SW 1271 (cell line): ENCODE measurements at places on chromosomes 3 and 15.

- no peak for DNase-seq
These were observed 110.0 kb downstream of the RAB11A start for GRCh38 chr15:65979316-65979715.

GRCh38 chr3:190432216-190432615 lies 17.5 kb downstream of the TMEM207 start:
- no peak for DNase-seq

DNA sequence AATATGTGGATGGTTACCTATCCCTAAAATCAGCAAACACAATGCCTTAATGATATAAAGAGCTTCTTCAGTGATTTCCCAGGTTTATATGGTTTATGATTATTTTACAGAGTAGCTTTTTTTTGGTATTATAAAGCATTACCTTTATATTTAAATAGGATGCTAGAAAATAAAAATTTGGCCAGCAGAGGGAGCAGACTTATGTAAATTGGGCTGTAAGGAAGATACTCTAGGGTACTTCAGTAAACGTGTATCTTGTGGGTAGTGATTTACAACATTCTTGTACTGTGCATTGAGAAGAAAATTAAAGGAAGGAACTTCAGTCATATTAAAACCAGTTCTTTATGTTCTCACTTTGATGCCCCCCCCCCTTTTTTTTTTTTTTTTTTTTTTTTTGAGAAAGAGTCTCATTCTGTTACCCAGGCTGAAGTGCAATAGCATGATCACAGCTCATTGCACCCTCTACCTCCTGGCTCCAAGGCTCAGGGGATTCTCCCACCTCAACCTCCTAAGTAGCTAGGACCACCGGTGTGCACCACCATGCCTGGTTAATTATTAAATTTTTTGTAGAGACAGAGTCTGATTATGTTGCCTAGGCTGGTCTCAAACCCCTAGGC lies 167.9 kb downstream of the BBX start:
- DNase-seq: no peak

DNA sequence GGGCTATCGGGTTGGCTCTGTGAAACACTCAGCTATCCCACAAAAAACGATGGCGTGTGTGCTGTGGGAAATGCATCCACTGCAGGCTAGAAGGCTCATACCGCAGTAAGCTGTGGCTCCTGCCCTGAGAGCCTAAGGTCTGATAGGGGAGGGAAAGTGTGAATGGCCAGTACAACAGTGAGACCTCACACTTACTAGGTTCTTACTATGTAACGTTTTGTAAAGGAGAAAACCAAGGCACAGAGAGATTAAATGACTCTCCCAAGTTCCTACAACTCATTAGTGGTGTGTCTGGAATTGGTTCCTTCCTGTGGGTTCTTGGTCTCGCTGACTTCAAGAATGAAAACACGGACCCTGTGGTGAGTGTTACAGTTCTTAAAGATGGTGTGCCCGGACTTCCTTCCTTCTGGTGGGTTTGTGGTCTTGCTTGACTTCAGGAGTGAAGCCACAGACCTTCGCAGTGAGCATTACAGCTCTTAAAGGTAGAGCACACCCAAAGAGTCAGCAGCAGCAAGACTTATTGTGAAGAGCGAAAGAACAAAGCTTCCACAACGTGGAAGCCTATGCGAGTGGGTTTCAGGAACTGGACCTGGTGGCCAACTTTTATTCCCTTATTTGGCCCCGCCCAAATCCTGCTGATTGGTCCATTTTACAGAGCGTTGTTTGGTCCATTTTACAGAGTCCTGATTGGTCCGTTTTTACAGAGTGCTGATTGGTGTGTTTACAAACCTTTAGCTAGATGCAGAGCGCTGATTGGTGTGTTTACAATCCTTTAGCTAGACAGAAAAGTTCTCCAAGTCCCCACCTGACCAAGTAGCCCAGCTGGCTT lies 161.7 kb downstream of the POLR2M start:
- DNase-seq: no peak

- no peak for DNase-seq
These were observed 6.0 kb downstream of the SENP8 start for GRCh38 chr15:72124218-72124617.

DNA sequence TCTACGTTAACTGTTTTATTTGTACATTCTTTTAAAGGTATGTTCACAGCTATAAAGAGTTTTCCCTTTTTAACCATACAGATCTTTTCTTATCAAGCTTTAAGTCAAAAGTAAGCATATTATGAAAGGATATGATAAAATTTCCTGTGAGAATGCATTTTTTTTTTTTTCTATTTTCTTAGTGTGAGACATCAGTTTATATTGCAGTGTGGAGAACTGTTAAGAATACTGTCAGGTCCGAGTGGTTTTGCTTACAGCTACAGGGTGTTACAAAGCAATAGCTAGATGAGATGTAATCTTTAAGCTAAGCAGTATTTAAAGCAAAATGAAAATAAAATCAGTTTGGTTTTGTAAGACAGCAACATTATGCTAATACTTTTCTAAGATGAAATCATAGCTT lies 133.2 kb downstream of the SLC25A26 start:
- no peak for DNase-seq

GRCh38 chr3:63685340-63685739 lies 32.9 kb downstream of the SNTN start:
- no peak for DNase-seq

DNA sequence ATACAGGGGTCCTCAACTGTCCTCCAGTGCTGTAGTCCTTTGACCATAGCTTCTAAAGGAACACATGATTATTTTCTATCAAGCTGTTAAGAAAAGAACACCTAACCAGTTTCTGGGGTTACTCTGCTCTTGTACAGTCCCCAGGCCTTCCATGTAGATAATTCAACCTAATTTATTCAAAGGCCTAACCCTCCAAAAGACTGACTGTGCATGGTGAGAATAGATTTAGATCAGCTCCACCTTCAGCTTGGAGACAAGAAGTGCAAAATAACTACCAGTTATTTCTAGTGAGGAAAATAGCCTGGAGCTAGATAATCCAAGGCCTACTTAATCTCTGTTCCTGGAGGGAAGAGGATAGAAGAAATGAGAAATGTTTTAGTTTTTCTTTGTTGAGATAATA lies 87.9 kb downstream of the GMNC start:
- DNase-seq: no peak

- no peak for DNase-seq
These were observed 110.8 kb upstream of the RAD18 start for GRCh38 chr3:9074079-9074478.

DNA sequence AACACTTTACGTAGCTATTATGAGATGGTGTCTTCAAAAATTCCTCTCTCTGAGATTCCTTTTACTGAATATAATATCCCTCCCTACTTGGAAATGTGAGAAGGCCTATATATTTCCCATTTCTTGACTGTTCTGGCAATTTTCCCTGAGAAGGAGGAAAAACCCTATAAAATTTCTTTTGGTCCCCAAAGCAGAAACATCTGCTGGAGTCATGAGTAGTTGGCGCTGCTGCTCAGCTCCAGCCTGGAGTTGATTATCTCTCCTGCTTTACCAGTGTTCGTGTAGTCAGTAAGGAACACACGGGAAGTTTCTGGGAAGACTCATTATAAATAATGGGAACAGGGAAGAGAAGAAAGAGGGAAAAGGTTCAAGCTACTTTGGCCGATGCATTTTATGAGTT lies 680.1 kb downstream of the EPHA3 start:
- no peak for DNase-seq

GRCh38 chr3:159390656-159391212 lies 588.9 kb downstream of the MFSD1 start:
- no peak for DNase-seq

- DNase-seq: no peak
These were observed 9.2 kb upstream of the EPHA3 start for GRCh38 chr3:89098173-89098572.

DNA sequence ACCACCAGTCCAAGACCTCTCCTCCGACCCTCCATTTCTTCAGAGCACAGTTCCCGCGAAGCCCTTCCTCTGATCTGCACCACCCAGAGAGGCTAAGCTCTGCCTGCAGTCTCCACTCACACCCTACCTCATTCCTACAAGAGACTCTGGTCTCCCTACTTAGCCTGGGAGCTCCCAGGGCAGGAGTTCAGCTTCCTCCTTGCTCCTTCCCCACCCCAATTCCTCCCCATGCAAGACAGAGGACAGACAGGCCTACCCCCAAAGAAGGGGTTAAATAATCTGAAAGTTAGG lies 12.6 kb upstream of the VIPR1 start:
- DNase-seq: no peak

GRCh38 chr3:115792206-115792955 lies 169.1 kb downstream of the GAP43 start:
- DNase-seq: no peak

GRCh38 chr3:13072239-13072599 lies 1.0 kb downstream of the IQSEC1 start:
- DNase-seq: no peak

- no peak for DNase-seq
These were observed 8.9 kb upstream of the LRRC2 start for GRCh38 chr3:46574881-46575576.

- no peak for DNase-seq
These were observed 3.0 kb downstream of the IL5RA start for GRCh38 chr3:3107181-3107580.

GRCh38 chr15:70556151-70556741 lies 207.1 kb downstream of the UACA start:
- DNase-seq: no peak

GRCh38 chr3:17810759-17811158 lies 68.3 kb upstream of the TBC1D5 start:
- DNase-seq: peak; percentile 74

GRCh38 chr3:15578289-15578867 lies 23.0 kb downstream of the HACL1 start:
- DNase-seq: no peak

DNA sequence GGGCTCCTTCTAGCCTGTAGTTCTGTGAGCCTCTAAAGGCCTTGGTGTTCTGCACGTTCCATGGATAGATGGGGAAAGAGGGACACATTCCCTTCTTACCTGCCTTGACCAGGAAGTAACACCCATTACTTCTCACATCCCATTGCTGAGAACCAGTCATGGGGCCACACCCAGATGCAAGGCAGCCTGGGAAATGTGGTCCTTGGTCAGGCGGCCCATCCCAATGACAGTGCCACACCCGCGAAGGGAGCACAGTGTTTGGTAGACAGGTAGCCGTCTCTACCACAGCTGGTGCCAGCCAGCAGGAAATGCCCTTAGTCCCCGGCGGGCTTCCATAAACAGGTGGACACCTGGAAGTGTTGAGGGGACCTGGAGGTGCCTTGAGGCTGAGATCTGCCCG lies 23.2 kb upstream of the LCTL start:
- DNase-seq: no peak

- peak; percentile 34 for DNase-seq
These were observed 60.3 kb downstream of the HEG1 start for GRCh38 chr3:124995460-124995994.

GRCh38 chr3:195888981-195889869 lies 19.1 kb downstream of the TNK2 start:
- no peak for DNase-seq

GRCh38 chr15:58331560-58331912 lies 100.3 kb upstream of the LIPC start:
- DNase-seq: no peak

- DNase-seq: no peak
These were observed 60.8 kb downstream of the ETV5 start for GRCh38 chr3:186048119-186048518.

DNA sequence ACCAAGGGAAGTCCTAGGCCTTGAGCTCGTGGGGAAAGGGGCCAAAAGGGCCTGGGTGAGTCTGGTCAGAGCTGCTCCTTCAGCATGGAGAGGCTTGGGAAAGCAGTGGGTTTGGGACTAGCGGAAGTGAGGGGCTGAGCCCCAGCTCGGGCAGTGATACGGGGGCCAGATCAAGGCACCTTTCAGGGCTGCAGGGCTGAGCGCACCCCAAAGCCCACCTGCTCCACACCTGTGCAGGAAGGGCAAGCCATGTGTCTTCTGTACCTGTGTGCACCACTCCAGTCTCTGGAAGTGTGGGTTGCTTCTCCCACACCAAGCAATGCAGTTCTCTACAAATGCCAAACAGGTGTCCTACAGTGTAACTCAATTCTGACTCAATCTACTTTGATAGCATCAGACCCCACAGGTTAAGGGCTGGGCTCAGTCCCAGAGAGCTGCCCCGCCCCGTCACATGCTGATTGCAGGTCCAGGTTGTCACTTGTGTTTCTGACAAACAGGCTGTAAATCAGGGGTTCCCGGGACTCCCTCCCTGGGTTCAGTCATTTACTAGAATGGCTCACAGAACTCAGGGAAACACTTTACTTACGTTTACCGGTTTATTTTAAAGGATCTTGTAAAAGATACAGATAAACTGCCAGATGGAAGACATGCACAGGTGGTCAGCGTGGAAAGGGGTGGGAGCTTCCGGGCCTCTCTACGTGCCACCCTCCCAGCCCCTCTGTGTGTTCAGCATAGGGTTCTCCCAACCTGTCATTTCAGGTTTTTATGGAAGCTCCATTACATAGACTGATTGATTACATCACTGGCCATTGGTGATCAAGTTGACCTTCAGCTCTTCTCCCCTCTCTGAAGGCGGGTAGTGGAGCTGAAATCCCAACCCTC lies 28.8 kb upstream of the KLF13 start:
- DNase-seq: no peak

GRCh38 chr3:4778119-4778518 lies 201.1 kb upstream of the BHLHE40 start:
- no peak for DNase-seq

DNA sequence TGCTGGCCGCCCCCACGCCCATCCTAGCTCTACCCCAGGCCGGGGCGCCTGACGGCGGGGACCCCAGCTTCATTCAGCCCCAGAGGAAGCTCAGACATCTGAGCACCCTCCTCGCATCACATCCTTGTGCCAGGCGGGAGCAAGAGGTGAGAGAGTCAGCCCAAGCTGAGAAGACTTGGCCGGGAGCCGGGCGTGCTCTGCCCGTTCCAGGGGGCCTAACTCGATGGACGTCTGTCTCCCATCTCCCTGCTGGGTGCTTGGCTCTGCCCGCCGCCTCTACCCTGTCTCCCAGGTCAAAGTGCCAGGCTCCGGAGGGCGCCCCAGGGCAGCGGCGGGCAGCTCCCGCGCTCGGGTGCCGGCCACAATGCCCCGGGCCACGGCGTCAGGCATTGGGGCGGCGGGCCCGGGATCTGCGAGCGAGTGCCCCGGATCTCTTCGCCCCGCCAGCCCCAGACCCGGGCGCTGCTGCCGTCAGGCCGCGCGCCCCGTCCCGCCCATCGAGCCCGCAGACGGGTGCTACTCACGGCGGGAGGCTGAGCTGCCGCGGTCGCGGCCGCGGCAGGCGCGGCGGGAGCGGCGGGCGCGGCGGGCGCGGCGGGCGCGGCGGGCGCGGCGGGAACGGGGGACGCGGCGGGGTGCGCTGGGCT lies 388 bp downstream of the DAPK2 start:
- DNase-seq: no peak

DNA sequence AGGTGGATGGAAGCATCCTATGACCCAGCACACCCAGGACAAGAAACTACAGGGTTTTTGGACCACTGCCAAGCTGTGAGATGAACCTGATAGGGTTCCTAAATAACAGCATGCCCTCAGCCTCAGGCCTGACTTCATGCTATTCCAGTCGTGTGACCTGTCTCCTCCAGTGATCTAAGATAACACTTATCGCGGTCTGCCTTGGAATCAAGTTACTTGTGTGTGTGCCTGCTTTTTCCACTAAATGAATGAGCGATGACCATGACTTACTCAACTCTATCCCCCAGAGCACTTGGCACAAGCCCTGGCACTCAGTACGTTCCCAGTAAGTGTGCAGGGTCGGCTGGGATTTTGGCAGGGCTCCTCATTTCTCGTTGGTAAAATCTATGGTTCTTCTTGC lies 172.7 kb upstream of the TP63 start:
- no peak for DNase-seq

GRCh38 chr3:133933097-133934024 lies 37.7 kb upstream of the RAB6B start:
- no peak for DNase-seq
